ENCODE measurements at places on chromosomes 6 and 20. TPM values are rescaled to one million over a fixed set of nuclear protein-coding genes. Genes with fewer than 3 reads are reported as not detected.

The SSTR4 gene
- not detected for total RNA-seq

DNA sequence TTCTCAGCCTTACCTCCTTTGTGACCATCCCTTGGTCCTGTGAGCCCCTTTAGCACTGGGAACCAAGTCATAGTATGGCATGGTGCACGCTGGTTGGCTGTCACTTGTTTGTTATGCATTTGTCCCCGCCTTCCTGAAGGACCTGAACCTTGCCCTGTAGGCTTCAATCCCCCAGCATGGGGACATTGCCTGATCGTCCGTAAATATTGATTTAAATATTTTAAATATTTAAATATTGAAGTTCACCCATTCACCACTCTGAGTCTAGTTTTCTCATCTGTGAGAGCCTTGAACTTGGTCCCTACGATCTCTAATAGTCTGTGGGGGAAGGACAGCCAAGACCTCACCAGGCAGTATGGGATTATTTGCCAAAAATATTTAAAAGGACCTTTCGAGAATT, 23.8 kb upstream of the PREX1 start:
- DNase-seq = no peak

GRCh38 chr20:36102809-36103596, 51.5 kb upstream of the EPB41L1 start:
- DNase-seq = no peak

The ZNF343 gene
- total RNA-seq = 13.5 TPM

DNA sequence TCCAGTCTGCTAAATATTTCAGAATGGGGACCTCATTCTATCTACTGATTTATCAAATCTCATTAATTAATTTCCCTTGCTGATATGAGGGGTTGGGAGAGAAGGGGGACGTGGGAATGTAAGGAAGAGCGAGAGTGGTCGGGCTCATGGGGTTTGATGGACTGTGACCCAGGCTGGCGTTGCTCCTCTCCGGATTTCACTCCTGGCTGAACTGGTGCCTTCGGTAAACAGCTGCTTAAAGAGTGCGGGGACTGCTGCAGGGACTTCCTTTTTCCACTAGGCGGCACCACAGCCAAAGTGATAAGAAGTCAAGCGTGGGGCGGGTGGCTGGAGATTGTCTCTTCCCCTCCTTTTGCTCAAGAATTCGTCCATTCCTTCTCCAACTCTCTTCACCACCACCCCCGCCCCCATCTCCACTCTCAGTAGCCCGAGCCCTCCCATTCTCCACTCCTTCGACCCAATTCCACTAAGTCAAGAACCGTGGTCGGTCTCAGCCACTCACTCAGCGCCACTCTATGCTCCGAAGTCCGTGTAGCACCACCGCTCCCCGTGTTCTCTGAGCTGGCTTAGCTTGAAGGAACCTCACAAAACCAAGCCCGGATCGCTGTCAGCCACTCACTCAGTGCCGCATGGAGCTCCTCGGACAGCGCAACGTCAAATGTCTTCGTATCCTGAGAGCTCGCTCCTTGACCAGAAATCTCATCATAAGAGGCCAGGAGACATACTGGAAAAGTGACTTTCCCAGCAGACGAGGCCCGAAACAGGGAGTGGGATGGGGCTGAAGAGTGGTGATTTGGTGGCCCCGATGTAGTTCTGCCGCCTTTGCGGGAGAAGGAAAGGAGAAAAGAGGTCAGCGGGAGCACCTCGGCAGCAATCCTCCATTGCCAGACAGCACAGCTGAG, 9.7 kb downstream of the TRIM31 start:
- DNase-seq = peak; percentile 95

GRCh38 chr6:30446259-30446658, 43.0 kb upstream of the HLA-E start:
- DNase-seq = no peak

GRCh38 chr20:23234311-23235078, 116.1 kb upstream of the NXT1 start:
- no peak for DNase-seq

- DNase-seq = no peak
Observed at GRCh38 chr6:40436685-40437604, 150.2 kb downstream of the LRFN2 start.

The METTL24 gene
- not detected for total RNA-seq

GRCh38 chr6:1596088-1596852, 13.4 kb upstream of the FOXC1 start:
- peak; percentile 75 for DNase-seq

The HLA-DPA1 gene
- 571 TPM for total RNA-seq

- DNase-seq = no peak
Observed at GRCh38 chr6:47690214-47690613, 8.2 kb upstream of the ADGRF4 start.
